ENCODE measurements at places on chromosomes 6 and 20.

GRCh38 chr6:7446619-7447325 lies 57.2 kb downstream of the RIOK1 start:
- H3K4me1 ChIP-seq = no peaks in the 10 kb centered on the region
- H3K36me3 ChIP-seq = no peaks in the 10 kb centered on the region
- H3K4me3 ChIP-seq = no peak overlapping the region
- H3K27me3 ChIP-seq = no peaks in the 10 kb centered on the region

DNA sequence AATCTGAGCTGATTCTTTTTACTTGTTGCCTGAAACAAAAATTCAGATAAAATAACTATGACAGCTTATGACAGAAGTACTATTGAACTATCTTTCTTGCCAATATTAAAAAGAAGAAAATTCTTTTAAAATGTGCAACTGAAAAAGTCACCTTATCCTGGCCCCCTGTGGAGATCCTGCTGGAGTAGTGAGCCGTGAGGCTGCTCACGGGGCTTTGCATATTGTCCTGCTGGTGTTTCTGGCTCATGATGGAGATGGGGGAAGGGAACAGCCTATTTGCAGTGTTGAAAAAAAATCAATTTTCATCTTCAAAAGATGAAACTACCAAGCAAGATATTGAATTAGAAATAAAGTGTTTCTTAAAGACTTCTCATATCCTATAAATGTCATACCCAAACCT lies 216.0 kb downstream of the SAMD5 start:
- no peak for DNase-seq
- H3K4me3 ChIP-seq = no peak overlapping the region
- H3K27me3 ChIP-seq = no peaks in the 10 kb centered on the region
- no peak overlapping the region for H3K27ac ChIP-seq

GRCh38 chr20:24992487-24993205 lies at the start of gene APMAP:
TSS of gene APMAP (minus strand) at chr20:24992751. CDS start at chr20:24992688, 63 bp downstream.
- H3K27me3 ChIP-seq = no peaks in the 10 kb centered on the region
- peak within 1 kb of the TSS; percentile 87 for H3K27ac ChIP-seq
- no peaks in the 10 kb centered on the region for H3K36me3 ChIP-seq
- peak within 1 kb of the TSS; percentile 89 for H3K4me3 ChIP-seq

DNA sequence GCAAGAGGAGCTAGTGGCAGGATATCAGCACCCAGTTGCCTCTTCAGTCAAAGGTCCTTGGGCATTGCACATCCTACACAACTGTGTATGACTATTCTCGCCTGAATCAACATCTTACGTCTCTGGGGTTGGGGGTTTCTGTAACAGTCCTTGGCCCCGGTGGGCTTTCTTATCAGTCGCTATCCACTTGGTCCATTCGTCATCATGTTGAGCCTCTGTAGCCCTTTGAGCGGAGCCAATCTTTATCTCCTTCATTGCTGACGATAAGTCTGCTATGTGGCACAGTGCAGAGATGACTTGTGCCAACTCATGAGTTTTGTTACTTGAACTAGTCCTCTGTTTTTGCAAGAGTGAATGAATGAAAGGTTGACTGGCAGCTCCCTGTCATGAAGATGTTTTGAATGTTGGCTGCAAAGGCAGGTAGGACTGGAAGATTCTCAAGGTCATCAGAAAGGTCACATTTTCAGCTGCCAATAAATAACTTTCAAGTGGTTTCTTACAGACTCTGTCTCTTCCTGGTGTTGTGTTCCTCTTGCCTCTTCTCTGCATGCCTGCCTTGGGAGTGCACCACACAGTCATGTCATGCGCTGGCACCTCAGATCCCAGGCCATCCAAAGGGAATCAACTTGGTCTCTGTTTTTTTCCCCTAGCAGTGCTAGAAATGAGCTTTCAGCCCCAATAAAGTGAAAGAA lies 238.9 kb downstream of the SLC24A3 start:
- no peaks in the 10 kb centered on the region for H3K36me3 ChIP-seq
- peaks cover 17% of the 10 kb centered on the region for H3K4me1 ChIP-seq
- DNase-seq = no peak
- no peak overlapping the region for H3K27ac ChIP-seq
- no peak overlapping the region for H3K4me3 ChIP-seq
- no peaks in the 10 kb centered on the region for H3K27me3 ChIP-seq

GRCh38 chr20:38764567-38765318 lies 16.5 kb downstream of the ACTR5 start:
- DNase-seq = peak; percentile 12
- no peak overlapping the region for H3K27ac ChIP-seq
- peaks cover 67% of the 10 kb centered on the region for H3K36me3 ChIP-seq
- H3K4me3 ChIP-seq = no peak overlapping the region
- peaks cover 4% of the 10 kb centered on the region for H3K4me1 ChIP-seq

GRCh38 chr20:39890697-39891096 lies 798.3 kb downstream of the MAFB start:
- no peak overlapping the region for H3K4me3 ChIP-seq
- peaks cover 3% of the 10 kb centered on the region for H3K4me1 ChIP-seq
- H3K27ac ChIP-seq = no peak overlapping the region
- H3K36me3 ChIP-seq = no peaks in the 10 kb centered on the region
- no peak for DNase-seq
- H3K27me3 ChIP-seq = peaks cover under 1% of the 10 kb centered on the region

DNA sequence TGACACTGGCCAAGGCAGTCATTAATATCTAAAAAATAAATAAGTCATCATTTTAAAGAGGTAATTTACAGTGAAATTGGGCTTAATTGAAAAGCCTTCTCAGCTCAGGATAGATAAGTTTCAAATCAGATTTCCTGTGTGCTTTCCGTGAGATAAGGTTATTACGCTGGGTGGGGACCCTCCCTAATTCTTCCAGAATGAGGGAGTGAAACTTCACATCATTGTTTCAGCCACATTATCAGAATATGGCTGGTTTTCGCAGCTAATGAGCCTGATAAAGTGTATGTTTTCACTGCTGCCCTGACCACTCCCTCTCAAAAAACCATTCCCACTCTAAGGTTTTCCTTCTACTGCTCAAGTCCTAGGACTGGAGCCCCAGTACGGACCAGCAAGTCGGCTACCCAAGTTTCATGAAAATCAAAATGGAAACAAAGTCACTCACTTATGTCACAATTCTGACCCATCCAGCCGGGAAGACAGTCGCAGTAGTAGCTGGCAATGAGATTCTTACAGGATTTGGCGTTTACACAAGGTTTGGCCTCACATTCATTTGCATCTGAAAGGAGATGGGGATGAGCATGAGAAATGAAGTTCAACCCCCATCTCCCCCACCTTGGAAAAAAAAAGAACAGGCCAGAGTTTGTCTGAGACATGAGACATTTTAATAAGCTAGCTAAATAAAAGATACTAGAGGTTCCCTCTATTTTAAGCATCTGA lies 24.6 kb downstream of the JAG1 start:
- DNase-seq = no peak
- peaks cover 93% of the 10 kb centered on the region for H3K36me3 ChIP-seq
- H3K27ac ChIP-seq = no peak overlapping the region
- H3K4me3 ChIP-seq = no peak overlapping the region
- H3K4me1 ChIP-seq = no peaks in the 10 kb centered on the region

- peaks cover 14% of the 10 kb centered on the region for H3K27me3 ChIP-seq
- DNase-seq = no peak
- no peak overlapping the region for H3K27ac ChIP-seq
- H3K36me3 ChIP-seq = no peaks in the 10 kb centered on the region
- no peak overlapping the region for H3K4me3 ChIP-seq
- H3K4me1 ChIP-seq = peaks cover 47% of the 10 kb centered on the region
Observed at GRCh38 chr20:51493346-51493791, 49.1 kb downstream of the NFATC2 start.

GRCh38 chr6:44431118-44431725 lies 43.7 kb downstream of the CDC5L start:
- no peak overlapping the region for H3K27ac ChIP-seq
- peak; percentile 16 for DNase-seq
- H3K4me1 ChIP-seq = no peaks in the 10 kb centered on the region
- H3K27me3 ChIP-seq = no peaks in the 10 kb centered on the region
- H3K36me3 ChIP-seq = peaks cover 98% of the 10 kb centered on the region
